A172 (cell line): ENCODE measurements at places on chromosomes 3 and 15.

GRCh38 chr3:174101244-174101643, 703.7 kb downstream of the NLGN1 start:
- DNase-seq = peak; percentile 52

DNA sequence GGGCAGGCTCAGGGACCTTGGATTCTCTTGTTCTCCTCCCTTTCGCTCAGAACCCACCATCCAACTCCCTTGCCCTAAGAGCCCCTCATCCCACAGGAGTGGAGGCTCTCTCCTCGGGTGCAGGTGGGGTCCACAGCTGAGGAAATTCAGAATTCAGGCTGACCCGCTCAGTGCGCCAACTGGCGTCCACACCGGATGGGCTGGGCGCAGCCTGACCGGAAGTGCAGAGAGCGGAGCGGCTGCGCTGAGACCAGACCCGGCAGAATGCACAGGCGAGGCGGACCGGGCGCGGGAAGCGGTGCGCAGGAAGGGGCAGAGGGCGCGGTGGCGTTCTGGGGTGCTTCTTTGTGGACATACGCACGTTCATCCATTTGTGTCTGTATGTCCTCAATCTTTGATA, 210.4 kb upstream of the NDN start:
- no peak for DNase-seq

GRCh38 chr15:48085591-48085930, 35.2 kb upstream of the SLC24A5 start:
- no peak for DNase-seq

GRCh38 chr3:119898478-119899191, 116.7 kb downstream of the NR1I2 start:
- no peak for DNase-seq

- no peak for DNase-seq
Measured at GRCh38 chr15:68655686-68656437, 77.1 kb downstream of the CORO2B start.

DNA sequence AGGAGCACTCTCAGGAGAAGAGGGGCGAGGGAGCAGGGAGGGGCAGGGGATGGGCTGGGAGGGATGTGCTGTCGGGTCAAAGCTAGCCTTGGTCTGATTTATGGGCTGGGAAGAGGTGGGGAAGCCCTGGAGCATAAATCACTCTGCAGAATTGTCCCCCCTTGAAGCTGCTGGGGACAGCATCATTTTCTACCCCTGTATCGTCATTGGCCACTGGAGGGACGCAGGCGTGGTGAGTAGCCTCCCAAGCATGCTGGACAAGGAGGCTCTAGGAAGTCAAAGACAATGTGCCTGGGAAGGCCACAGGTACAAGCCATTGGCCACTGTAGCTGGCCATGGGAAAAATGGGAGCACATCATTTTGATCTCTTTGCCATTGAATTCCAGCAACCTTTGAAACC, 175.5 kb upstream of the CTDSPL start:
- no peak for DNase-seq

- peak; percentile 14 for DNase-seq
Measured at GRCh38 chr3:175150812-175151401, 291.8 kb downstream of the NAALADL2 start.

DNA sequence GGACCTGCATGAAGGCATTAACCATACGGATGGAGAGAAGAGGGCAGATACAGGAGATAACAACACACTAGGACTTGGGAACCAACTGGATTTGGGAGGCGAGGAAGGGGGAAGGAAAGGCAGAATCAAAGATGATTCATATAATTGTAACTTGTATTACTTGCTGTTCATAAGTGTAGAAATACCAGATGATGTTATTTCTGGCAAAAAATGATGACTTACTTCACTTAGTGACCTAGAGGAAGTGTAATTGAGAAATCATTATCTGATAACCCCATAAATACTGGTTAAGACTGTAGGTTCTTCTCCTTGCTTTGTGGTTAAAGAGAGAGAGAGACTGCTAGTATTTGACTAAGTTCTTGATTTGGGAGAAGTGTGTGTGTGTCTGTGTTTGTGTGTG, 50.5 kb upstream of the GK5 start:
- DNase-seq = peak; percentile 72

DNA sequence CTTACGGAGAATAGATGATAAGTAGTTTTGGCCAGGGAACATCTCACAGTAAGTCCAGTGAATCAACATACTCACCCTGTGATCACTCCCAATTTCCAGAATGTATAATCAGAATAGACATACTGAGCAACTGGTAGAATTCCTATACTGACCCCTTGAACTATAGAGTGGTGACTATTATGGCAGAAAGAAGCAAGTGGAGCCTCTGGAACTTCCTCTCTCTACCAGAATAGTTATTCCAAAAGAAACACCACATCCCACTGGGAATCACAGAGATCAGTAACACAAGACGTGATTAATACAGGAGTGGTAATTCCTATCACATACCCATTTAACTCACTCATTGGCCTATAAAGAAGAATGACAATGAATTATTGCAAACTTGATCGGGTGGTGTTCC, 50.1 kb upstream of the TRIM42 start:
- no peak for DNase-seq

GRCh38 chr15:98896802-98897732, 110.5 kb downstream of the PGPEP1L start:
- DNase-seq = peak; percentile 95

GRCh38 chr3:58683466-58683865, 16.9 kb upstream of the FAM3D start:
- peak; percentile 36 for DNase-seq

- DNase-seq = no peak
Measured at GRCh38 chr15:99151156-99151555, 46.3 kb downstream of the SYNM start.

GRCh38 chr15:52714968-52715367, 35.8 kb upstream of the ATOSA start:
- DNase-seq = no peak

- no peak for DNase-seq
Measured at GRCh38 chr15:71364117-71364584, 248.9 kb downstream of the THSD4 start.

- DNase-seq = no peak
Measured at GRCh38 chr3:185561374-185561943, 9.1 kb upstream of the LIPH start.

- no peak for DNase-seq
Measured at GRCh38 chr3:172142864-172143451, 103.6 kb downstream of the FNDC3B start.

DNA sequence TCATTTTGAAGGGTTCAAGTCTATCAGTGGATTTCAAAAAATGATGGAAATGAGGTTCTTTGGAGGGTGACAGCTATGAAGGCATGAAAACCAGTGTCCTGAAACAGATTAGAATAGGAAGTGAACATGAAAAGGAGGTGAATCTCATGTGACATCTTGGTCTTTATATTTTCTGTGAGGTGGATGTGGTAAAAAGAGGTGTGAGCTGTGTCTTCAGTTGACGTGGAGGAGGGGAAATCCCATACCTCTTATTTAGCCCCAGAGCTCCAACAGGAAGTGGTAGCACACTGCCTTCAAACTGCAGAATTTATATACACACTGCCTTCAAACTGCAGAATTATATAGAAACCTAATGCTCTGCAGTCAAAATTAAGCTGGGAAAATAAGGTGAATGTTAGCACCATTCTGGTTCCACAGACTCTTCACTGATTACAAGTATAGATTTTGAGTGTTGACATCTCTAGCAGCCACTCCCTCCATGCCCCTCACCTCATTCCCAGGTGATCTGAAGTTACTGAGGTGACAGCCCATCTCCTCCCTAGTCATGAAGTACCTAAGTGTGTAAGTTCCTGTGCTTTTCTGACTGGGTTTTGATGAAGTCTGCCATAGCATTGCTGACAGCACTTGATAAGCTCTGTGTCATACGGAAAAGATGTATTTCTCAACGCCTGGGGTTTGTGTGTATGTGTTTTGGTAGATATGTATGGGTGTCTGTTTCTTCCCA, 2.7 kb downstream of the RAB8B start:
- DNase-seq = no peak

- DNase-seq = no peak
Measured at GRCh38 chr3:51739110-51739509, 32.2 kb downstream of the GRM2 start.

- DNase-seq = no peak
Measured at GRCh38 chr3:73681610-73682009, 56.9 kb upstream of the PDZRN3 start.

DNA sequence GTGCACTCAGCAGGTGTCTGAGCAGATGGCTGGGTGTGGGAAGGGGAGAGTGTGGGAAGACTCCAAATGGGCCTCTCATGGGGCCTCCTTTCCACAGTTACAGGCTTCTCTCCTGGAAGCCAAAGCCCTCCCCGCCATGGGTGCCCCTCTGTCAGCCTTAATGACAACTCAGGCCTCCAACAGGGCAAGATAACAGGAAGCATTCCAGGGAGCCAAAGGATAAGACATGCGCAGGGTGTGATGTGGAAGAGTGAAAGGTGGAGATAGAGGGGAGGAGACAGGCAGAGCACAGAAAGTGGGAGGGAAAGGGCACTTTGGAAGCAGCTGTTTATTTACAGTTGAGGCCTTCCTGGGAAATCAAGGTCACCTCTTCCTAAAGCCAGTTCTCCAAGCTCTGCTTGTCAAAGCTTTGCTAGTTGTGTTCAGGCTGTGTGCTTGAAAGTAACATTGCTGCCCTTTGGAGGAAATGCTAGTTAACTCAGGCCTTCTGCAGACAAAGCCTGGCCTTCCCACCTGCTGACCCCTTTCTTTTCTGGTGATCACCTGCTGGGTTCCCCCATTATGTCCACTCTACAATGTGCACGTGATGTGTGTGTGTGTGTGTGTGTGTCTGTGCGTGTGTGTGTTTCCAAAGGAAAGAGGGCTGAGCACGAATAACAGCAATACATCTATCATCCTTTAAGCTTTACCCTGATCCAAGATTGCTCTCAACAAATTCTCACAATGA, 35.2 kb upstream of the SMAD3 start:
- DNase-seq = peak; percentile 38

DNA sequence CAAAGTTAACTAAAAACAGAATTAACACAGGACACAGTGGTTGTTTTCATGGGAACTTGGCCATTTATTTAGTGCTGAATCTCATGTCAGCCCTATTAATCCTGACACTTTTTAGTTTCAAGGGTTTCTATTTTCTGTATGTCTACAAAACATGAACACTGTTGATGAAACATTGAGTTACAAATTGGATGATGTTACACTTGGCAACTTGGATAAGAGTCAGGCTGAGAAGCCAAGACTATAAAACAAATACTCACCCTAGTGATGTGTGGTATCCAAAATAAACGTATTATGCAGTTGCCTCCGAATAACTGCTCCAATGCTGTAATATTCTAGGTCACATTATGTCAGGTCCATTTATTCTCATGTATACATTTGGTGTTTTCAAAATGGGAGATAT, 349.6 kb downstream of the ZIC1 start:
- DNase-seq = no peak

DNA sequence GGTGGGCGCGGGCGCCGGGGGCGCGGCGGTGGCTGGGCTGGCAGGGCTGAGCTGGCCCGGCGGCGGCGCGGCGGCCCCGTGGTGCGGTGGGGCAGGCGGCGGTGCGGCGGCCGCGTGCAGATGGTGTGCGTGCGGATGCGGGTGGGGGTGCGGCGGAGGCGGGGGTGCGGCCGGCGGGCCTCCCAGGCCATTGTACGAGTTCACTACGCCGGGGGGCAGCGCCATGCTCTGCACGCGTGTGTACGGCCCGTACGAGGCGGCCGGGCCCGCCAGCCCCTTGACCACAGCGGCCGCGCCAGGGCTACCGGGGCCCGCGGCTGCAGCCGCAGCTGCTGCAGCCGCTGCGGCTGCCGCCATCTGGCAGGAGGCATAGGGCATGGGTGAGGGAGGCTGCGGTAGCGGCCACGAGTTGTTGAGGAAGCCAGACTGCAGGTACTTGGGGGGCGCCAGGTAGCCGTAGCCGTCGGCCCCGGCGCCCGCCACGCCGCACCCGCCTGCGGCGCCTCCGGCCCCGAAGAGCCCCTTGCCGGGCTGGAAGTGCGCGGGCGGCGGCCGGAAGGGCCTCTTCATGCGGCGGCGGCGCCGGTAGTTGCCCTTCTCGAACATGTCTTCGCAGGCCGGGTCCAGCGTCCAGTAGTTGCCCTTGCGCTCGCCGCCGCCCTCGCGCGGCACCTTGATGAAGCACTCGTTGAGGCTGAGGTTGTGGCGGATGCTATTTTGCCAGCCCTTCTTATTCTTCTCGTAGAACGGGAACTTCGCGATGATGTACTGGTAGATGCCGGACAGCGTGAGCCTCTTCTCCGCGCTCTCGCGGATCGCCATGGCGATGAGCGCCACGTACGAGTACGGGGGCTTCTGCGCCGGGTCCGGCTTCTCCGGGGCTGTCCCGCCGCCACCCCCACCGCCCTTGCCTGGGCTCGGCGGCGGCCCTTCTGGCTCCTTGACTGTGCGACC, 951 bp downstream of the FOXL2 start:
- peak; percentile 8 for DNase-seq

DNA sequence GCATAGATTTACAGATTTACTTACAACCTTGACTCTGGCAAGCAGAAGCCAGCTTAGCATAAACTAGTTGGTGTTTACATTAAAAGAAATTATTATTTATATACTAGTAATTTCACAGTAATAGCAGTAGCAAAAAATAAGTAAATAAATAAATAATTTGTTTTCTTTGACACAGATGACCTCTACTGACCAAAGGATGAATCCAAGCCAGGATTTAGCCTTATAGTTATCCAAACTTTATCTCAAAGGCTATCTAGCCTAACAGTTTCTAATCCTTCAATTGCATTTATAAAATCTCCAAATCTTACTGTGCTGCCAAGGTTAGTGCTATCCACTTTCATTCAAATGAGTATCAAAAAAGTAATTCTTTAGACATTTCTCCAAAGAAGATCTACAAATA, 64.3 kb downstream of the FRMD5 start:
- DNase-seq = no peak

GRCh38 chr15:98230975-98231374, 270.5 kb downstream of the ARRDC4 start:
- DNase-seq = no peak
